ENCODE measurements at places on chromosomes 11 and 22. TPM values are rescaled to one million over a fixed set of nuclear protein-coding genes. Genes with fewer than 3 reads are reported as not detected.

PYGM gene
- not detected for total RNA-seq

- no peaks in the 10 kb centered on the region for H3K36me3 ChIP-seq
- no peaks in the 10 kb centered on the region for H3K27me3 ChIP-seq
- peak overlapping the region; percentile 93 for H3K27ac ChIP-seq
- peak overlapping the region; percentile 98 for H3K4me3 ChIP-seq
Observed at GRCh38 chr11:93196816-93197379, 893 bp downstream of the SLC36A4 start.

- no peaks in the 10 kb centered on the region for H3K4me1 ChIP-seq
- H3K4me3 ChIP-seq = no peak overlapping the region
- no peaks in the 10 kb centered on the region for H3K36me3 ChIP-seq
- no peak overlapping the region for H3K27ac ChIP-seq
Observed at GRCh38 chr11:105429096-105429910, 180.6 kb upstream of the GRIA4 start.

GRCh38 chr11:75767228-75767572 is 1.4 kb upstream of the DGAT2 start:
- no peak overlapping the region for H3K4me3 ChIP-seq
- DNase-seq = no peak
- H3K27me3 ChIP-seq = no peaks in the 10 kb centered on the region
- H3K36me3 ChIP-seq = no peaks in the 10 kb centered on the region
- peaks cover 25% of the 10 kb centered on the region for H3K4me1 ChIP-seq
- H3K27ac ChIP-seq = no peak overlapping the region

DNA sequence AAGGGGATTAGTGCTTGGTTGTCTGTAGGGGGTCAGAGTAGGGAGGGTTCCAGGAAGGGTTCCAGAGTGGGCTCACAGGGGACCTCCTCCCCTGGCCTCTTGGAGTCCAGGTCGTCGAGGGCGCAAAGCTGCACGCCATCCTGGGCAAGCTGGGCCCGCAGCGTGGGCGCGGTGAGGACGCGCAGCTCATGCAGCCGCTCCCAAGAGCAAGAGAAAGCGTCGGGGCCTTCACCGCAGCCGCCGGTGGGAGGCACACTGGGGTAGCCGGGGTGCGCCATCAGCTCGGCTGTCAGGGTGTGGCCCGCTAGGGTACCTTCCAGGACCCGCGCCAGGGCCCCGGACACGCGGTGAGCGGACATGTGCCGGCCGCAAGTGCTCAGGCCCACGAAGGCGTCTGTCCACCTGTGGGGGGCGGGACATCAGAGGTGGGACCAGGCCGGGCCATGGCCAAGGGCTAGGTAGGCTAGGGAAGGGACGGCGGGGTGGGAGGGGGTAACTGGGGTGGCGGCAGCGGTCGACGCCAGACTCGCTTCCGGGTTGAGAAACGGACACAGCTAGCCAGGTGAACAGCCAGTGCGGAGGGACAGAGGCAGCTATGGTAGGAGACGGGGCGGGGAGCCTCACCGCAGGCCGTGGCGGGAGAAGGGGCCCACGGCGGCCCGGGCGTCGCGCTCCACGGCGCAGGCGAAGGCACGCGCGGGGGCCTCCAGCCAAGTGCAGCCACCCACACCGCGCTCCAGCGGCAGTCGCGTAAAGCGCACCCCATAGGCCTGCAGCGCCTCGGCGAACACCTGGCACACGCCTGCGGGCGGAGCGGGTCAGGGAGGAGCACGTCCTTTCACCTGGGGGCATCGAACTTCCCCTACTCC is 1.2 kb downstream of the YDJC start:
- H3K27ac ChIP-seq = no peak overlapping the region
- no peaks in the 10 kb centered on the region for H3K36me3 ChIP-seq
- H3K4me3 ChIP-seq = peak overlapping the region; percentile 83
- no peaks in the 10 kb centered on the region for H3K4me1 ChIP-seq
